ENCODE measurements at places on chromosomes 7 and 10.

DNA sequence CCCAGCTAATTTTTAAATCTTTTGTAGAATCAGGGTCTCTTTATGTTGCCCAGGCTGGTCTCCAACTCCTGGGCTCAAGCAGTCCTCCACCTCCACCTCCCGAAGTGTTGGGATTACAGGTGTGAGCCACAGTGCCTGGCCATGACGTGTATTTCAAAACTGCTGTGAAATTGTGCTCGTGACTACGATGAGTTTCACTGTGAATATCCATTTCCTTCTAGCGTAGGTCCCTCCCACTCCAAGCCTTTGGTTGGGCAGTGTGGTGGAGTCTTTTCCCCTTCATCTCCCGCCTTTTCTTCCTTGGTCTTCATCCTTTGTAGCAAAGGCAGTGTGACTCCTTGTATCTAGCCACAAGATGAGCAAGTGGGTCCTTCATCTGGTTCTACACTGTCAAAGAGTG, 56.2 kb downstream of the CUL1 start:
- no peak for DNase-seq

DNA sequence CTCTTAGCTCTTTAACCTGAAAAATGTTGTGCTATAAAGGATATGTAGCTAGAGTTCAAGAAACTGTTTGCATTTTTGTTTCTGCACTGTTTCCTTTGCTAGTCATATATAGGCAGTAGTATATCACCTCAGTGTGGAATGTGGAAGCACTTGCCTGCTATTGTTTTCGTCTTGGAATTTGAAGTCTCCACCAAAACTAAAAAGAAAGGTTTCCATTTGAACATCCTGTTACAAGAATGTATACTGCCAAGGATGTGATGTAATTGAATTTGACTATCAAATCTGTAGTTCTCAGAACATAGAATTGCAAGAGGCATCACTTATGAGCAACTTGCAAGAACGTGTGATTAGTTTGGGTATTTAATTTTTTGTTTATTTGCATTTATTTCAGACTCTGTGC, 51.1 kb upstream of the MEOX2 start:
- DNase-seq: no peak

DNA sequence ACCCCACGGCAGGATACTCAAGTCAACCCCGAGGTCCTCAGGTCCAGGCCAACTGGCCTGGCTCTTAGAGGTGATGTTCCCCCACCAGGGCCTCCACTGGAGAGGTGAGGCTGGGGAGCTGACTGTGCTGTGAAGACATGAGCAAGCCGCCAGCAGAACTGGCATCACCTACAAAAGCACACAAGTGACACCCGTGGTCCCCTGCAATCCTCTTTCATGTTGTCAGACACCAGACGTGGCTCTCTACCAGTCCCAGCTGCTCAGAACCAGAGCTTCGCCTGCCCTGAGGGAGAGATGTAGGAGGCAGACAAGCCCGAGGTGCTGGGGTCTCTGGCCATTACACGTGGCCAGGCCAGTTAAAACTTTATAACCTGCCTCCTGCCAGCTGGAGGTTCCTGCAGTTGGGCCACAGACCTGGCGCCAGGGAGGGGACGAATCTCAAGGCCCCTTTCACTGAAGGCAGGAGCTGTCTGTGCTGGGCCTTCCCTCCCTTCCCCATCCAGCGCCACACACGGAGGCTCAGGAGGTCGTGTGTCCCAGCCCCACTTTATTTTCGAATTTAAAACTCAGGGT, 2.2 kb downstream of the COMTD1 start:
- peak; percentile 15 for DNase-seq

- DNase-seq: no peak
Measured at GRCh38 chr7:23268746-23269145, 22.2 kb downstream of the GPNMB start.

GRCh38 chr10:71241830-71242621, 29.7 kb downstream of the UNC5B start:
- DNase-seq: no peak

- DNase-seq: no peak
Measured at GRCh38 chr7:27198871-27199801, 755 bp downstream of the HOXA13 start.

DNA sequence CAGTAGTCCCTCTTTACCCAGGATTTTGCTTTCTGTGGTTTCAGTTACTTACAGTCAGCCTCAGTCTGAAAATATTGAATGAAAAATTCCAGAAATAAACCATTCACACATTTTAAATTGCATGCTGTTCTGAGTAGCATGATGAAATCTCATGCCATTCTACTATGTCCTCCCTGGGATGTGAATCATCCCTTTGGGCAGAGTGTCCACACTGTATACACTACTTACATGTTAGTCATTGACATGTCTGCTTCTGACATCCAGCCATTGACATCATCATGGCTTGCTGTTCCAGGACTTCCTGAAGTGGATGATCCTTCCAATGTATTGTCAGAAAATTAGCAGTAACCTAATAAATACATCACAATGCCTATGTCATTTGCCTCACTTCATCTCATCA, 34.6 kb upstream of the MALRD1 start:
- DNase-seq: no peak

- DNase-seq: no peak
Measured at GRCh38 chr10:22823109-22823508, 104.7 kb upstream of the ARMC3 start.

DNA sequence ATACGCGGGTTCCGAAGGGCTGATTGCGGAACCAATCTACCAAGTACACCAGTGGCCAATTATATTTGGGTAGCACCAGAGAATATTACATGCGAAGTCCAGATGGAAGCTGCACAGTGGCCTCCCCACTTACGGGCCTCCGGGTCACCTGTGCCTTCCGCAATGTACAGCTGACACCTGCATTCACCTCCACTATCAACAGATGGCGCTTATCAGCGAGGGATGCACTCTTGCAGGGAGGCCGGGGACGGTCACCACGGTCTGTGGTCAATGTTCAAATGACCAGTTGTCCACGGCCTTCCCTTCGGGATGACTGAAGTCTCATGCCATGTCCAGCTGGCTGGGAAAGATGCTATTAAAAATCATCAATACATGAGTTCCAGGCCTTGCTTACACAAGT, 47.6 kb downstream of the SLIT1 start:
- no peak for DNase-seq
